Muscle of back (tissue), 13 donors: ENCODE measurements at places on chromosomes 5 and 9.
A peak's percentile ranks its signal among the peaks of the same experiment; 100 is the strongest.

DNA sequence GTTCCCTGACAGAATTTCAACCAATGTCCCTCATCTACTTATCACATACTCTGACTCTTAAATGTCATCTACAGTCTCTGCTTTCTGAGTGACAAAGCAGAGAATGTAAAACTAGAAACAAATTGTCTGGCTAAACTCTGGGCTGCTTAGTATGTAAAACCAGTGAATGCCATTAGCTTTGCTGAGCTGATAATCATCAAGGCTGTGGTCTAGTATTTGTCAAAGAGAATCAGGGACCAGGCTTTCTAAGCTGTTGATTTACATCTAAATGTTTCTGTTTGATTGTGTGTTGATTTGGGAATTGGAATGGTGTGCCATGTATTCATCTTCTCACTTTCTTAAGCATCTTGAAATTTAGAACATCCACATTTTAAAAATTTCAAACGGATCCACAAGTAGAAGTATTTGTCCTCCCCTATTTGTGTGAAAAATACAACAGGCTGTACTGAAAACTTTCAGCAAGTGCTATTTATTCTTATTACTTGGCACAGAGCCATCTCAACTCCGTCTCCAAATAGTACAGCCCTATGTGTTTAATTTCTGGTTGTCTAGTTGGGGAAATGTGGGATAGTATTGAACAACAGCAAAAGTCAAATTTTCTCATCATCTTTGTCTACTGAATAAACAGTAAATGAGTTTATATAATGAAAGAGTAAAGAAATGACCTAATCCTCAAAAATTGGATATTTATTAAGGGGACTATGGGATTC is 251.5 kb downstream of the KCTD16 start:
- peak; percentile 12 for DNase-seq

- DNase-seq = peak; percentile 74
Measured at GRCh38 chr5:139273572-139274289, 19.8 kb upstream of the MATR3 start.

DNA sequence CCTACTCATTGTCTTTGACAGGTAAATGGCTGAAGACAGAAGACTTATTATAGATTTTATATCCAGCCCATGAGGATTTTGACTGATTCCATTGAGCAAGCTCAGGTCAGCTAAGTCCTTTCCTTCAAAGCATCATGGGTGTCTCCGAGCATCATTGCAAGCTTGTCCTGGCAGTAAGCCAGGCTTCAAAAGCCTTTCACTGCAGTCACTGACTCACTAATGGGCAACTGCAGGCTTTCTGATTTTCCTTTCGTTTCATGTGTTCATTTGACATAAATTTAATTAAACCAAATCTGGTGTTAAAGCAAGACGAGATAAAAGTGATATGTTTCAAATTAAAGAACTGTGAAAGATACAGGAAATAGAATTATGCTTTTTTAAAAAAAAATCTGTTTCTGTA is 426.2 kb downstream of the ANXA1 start:
- DNase-seq = no peak

DNA sequence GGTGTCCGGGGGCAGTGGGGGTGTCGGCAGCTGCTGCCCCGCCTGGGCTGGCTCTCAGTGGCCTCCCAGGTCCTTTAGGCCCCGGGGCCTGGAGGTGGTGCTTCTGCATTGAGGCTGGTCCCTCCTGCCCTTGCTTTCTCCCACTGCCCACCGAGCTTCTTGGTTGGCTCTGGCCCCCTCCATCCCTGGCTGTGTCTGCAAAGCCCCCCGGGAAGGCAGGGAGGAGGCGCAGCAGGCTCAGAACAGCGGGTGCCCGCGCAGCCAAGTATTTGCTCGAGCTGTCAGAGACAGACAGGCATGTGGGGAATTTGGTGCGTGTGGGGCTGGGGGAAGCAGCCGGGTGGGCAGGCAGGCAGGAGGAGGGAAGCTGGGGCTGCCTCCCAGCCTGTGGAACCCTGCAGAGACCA is 11.5 kb downstream of the CXXC5 start:
- peak; percentile 74 for DNase-seq

DNA sequence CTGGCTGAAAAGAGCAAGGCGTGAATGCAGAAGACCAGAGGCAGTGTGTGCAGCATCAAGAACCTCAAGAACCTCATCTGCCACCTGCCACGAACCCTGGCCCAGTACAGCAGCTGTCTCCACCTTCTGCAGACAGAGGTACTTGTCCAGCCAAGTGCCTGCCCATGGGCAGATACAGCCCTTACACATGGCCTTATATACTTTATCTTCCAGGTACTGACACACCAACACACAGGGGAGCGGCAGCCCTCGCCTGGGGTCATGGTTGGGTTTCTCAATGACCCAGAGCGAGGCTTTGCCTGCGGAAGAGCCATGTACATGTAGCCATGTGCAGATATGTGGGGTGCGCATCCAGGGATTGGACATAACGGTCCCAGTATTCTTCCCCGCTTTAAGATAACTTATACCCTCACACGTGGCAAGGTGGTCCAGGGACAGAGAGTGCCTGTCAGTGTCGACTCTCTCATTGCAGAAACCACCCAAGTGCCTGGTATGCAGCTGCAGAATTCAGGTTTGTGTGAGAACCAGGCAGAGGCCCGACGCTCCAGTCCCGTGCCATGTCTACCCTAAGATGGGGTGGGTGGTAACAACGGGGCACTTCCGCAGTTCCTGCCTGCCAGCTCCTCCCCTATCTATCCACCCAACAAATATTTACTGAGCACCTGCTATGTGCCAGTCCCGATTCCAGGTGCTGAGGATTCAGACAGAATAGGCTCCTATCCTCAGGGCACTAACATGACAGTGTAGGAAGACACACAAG is 206.9 kb downstream of the FSTL4 start:
- DNase-seq = no peak

DNA sequence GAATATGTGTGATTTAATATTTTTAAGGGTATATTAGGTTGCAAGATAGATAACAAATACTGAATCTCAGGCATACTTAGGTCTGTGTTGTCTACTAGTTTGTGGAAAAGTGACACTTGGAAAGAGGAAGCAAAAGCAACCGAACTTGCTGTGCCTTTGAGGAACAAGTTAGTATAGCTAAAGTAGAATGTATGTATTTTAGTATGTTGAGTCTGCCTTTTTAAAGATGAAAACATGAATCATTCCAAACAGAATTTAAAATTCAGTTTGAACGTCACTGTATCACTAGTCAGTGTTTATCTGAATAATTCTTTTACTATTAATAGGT is 12.9 kb downstream of the TLE4 start:
- DNase-seq = no peak
